Activated CD8-positive, alpha-beta memory T cell treated with anti-CD3 and anti-CD28 coated beads for 4 hours (primary cell): ENCODE measurements at places on chromosomes 6 and 20.
A peak's percentile ranks its signal among the peaks of the same experiment; 100 is the strongest.

DNA sequence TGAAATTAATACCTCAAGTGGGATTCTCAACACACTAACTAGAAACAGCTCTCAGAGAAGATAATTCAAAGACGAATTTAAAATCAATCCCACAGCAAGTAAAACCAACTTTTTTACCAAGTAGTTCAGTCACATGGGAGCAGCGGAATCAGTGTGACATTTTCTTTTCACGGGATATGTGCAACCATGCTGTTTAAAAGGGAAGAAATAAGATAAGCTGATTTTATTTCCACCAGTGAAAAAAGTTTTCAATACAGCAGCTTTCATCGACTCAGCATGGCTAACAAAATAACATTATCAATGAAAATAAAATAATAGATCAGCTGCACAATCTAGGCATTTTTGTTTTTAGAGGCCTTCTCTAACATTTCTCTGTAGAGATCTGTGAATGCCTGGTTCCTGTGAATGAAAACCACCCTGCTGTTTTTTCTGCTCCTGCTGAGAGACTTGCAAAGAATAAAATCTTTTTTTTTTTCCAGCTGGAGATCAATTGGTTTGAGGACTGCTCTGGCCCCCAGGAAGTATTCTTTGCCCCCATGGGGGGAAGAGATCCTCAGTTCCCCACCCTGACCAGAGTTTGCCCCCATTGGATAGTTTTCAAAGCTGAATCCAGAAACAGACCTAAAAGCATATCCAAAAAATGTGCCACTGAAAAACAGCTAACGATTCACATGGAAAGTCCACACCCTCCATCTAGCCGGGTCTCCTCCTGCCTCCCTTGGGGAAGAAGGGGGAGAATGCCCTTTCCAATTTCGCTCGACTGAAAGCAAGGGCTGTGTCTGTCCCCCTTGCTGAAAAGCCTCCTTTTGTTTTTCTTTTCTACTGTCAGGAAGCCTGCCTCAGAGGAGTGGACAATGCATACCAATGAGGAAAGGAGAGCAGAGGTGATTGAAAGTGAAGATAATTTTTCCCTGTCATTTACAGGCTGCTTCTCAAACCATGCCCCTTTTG lies 317.6 kb downstream of the PRKN start:
- DNase-seq = no peak

DNA sequence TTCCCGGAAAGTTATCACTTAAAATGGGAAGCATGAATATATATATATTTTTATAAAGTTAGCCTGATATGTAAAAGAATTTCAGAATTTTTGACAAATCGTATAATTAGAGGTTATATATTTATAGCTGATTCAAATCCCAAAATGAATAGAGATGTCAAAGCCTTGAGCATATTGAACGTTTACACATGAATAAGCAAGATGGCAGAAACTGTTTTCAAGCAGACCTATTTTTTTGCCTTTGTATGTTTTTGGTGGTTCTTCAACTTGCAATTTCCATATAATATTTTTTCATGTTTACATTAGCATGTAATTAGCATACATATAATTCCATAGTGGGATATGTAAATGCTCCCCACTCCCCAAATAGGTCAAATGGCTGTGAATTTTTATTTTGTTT lies 189.9 kb downstream of the PRL start:
- no peak for DNase-seq

DNA sequence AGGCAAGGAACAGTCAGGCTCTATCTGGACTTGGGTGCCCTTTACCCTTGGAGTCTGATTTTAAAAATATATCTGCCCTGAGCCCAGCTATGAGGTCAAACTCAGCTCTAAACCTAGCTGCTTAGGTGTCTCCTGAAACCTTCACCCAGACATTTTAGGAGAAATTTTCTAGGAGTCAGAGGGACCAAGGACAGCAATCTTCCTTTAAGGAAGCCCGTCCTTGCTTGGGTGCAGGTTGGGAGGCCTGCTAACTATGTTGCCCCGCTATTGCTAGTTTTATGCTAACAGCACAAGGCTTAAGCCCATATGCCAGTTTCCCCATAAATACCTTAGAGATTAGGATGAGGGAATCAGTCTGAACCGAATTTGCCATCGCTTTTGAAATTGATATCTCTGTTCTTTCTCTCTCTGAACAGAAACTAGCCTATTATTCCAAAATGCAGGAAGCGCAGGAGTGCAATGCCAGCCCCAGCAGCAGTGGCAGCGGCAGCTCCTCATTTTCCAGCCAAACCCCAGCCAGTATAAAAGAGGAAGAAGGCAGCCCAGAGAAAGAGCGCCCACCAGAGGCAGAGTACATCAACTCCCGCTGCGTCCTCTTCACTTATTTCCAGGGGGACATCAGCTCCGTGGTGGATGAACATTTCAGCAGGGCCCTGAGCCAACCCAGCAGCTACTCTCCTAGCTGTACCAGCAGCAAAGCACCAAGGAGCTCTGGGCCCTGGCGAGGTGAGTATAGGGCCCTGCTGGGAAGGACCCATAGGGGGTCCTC lies 2.6 kb downstream of the VGLL2 start:
- no peak for DNase-seq

DNA sequence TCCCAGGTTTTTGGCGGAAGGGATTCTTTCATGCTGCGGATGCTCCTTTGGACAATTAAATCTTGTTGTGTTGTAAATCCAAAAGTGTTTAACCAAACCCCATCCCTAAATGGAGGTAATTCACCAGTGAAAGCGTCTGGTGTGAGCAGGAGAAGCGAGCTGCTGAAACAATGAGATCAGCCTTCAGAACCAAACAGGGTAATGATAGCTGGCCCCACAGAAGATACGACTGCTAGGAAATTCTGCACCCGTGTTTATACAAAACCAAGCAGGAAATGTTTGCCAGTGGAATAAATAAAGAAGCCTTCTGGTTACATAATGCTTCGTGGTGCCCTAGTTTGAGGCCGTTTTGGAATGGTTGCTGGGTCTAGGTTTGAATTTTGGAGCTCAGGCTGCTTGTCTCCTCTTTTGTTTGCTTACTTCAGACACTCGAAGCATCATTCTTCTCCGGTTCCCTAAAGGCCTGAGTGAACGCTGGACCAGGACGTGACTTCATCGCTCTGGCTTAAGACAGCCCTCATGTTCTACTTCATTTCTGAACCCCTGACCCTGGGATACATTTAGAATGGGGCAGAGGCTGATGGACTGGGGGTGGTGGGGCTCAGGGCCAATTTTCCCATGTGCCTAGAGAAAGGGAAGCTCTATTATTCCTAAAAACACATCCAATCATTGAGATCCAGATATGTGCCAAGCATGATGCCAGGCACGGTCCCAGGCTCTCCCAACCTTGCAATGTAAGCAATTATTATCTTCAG lies 61.6 kb upstream of the JAG1 start:
- DNase-seq = no peak

- no peak for DNase-seq
Observed at GRCh38 chr6:157298216-157298724, 25.0 kb downstream of the TMEM242 start.

DNA sequence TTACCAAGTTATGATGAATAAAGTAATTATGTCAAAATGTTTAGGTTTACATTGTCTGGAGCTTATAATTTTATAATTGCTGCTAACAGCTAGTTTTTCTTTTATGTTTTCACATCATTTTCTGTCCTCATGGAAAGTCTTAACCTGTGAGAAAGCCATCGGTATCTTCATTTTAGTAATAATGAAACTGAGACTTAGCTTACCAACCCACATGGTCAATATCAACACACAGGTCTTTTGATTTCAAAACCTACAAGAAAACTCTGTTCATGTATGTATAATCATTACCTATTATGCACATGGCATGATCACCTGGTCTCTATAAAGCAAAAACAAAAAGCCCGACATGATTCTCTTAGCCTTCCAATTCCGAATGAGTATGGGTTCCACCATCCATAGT lies 61.9 kb downstream of the KCNQ5 start:
- no peak for DNase-seq

DNA sequence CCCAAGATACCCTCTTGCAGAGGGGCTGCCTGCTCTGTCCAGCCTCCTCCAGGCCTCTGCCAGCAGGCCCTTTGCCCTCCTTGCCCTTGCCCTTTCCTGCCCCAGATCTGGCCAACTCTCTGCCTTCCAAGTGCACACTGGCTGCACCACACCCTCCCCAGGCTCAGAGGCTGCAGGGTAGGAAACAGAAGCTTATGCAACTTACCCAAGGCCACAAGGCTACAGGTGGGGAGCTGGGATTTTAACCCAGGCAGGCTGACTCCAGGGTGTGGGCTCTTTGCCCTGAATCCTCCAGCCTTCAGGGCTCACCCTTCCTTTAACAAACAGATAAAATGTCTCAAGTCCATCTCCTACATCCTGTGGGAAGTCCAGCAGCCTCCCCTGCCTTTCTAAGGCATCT lies 14.5 kb upstream of the TRAF3IP2 start:
- DNase-seq = no peak

DNA sequence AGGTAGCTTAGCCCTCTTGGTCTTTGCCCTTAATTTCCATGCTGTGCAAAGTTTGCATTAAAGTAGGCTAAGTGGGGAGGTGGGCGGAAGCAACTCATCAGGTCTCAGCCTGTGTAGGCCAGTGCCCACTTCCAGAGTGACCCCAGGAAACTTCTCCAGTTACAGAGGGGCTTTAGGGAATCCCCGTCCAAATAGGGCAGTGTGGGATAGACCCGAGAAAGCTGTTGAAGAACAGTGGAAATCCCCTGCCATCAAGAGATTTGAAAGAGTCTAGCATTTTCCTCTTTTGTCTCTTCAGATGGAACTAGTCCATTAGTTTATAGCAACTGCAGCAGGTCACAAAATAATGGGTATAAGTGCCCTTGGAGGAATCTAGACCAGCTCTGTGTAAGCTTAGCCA lies 20.2 kb downstream of the SF3B5 start:
- no peak for DNase-seq

- peak; percentile 94 for DNase-seq
Observed at GRCh38 chr6:90296341-90297114, at the start of gene BACH2. Gene BACH2 (minus strand): TSS chr6:90296843. CDS start chr6:90008844, 287,999 bp downstream.

- DNase-seq = no peak
Observed at GRCh38 chr20:3390759-3391425, 16.6 kb downstream of the DNAAF9 start.

- no peak for DNase-seq
Observed at GRCh38 chr6:125526007-125526720, 223.3 kb upstream of the HEY2 start.

- no peak for DNase-seq
Observed at GRCh38 chr20:14510341-14510740, 172.9 kb upstream of the FLRT3 start.

DNA sequence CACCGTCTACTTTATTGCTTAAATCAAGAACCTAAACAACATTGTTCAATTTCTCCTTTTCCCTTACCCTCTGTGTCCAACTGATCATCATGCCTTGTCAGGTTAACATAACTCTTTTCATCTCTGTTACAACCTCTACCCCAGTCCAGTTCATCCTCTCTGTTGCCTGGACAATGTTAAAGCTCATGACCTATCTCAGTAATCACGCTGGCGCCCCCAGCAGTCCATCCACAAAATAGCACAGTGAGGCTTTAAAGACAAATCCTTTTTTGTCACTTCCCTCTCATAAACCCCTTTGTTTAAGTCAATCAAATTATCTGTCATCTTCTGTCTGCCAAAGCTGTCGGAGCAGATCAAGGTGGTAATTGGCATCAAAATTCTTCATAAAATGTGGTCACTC lies 140.1 kb downstream of the QKI start:
- DNase-seq = peak; percentile 28

DNA sequence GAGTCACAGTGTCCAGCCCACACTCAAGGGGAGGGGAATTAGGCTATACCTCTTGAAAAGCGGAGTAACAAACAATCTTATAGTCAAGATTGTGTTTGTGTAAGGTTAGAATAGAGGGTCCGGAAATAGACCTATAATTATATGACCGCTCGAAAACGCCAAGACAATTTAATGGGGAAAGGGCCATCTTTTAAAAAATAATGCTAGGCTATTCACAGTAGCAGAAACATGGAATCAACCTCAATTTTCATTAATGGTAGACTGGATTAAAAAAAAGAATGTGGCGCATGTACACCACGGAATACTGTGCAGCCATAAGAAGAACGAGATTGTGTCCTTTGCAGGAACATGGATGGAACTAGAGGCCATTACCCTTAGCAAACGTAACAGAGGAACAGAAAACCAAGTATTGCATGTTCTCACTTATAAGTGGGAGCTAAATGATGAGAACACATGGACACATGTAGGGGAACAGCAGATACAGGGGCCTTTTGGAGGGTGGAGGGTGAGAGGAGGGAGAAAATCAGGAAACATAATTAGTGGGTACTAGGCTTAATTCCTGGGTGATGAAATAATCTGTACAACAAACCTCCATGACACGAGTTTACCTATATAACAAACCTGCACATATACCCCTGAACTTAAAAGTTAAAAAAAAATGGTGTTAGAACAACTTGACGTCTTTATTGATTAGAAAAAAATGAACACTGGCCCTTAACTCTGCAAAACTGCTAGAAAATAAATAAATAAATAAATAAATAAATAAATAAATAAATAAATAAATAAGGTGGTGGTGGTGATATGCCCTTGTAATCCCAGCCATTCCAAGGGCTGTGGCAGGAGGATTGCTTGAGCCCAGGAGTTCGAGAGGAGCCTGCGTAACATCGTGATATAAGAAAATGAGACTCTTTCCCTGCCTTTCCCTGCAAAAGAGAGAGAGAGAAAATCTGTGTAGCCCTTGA lies 30.3 kb downstream of the TOP1 start:
- DNase-seq = no peak

- DNase-seq = peak; percentile 39
Observed at GRCh38 chr6:85354761-85355618, 94.9 kb upstream of the NT5E start.

DNA sequence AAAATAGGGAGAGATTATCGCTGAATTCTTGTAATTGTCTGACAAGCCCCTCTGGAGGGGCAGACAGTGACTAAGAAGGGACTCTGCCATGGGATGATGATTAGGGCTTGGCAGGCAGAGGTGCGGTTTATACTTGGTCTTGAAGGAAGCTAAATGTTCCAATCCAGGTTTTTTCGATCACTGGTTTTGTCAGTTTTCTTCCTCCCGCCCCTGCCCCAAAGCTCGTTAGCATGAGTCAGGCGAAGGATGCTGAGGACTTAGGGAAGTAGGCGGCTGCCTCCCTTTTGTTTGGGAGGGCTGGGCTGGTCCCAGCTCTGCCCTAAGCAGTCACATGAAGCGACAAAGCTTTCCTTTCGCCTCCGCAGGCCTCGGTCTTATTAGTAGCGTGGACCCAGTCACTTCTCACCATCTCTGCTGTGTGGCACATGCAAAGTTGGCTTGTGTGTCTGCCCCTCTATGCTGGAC lies 314.2 kb downstream of the CDC5L start:
- no peak for DNase-seq

- DNase-seq = peak; percentile 57
Observed at GRCh38 chr6:37705239-37706051, 7.8 kb upstream of the MDGA1 start.

- no peak for DNase-seq
Observed at GRCh38 chr20:54137115-54137514, 36.7 kb downstream of the CYP24A1 start.

- DNase-seq = no peak
Observed at GRCh38 chr20:60332523-60332922, 374.3 kb downstream of the CDH26 start.
